Suprapubic skin (tissue), 4 donors: ENCODE measurements at places on chromosomes 13 and 19.

- DNase-seq: no peak
These were observed 2.2 kb upstream of the TMEM161A start for GRCh38 chr19:19140476-19140875.

DNA sequence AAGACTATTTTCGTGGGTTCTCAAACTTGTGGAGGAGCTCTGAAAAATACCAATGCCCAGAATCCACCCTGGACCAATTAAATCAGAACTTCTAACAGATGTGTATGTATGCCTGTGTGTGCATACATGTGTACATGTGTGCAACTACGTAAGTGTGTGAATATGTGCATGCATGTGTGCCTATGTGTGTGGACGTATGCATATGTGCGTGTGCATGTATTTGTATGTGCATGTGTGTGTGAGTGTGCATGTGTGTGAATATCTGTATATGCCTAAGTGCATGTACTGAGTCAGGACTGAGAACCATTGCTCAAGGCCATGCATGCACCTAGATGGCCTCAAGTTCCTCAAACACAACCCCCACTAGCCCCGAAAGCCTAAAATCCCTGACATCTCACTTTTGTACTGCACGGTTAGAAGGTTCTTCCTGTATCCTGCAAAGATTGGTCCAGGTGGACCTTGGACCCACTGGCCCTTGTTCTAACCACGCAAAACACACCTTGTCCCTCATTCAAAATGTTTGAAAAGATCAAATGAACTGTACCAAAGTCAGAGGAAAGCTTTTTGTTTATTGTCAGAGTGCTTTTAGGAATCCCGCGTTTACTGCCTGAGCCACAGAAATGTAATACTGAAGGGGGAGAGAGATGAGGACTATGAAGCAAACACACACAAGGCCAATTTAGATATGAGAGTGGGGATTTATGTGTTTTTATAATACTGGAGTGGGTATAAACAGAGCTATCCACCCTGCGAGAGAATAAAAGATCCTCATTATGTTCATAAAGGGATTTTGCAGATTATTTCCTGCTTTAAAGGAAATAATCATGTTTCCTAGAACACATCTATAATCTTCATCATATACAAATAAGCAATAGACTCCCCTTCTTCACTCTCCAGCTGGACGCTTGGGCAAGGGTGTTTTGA lies 39.1 kb downstream of the LATS2 start:
- no peak for DNase-seq

DNA sequence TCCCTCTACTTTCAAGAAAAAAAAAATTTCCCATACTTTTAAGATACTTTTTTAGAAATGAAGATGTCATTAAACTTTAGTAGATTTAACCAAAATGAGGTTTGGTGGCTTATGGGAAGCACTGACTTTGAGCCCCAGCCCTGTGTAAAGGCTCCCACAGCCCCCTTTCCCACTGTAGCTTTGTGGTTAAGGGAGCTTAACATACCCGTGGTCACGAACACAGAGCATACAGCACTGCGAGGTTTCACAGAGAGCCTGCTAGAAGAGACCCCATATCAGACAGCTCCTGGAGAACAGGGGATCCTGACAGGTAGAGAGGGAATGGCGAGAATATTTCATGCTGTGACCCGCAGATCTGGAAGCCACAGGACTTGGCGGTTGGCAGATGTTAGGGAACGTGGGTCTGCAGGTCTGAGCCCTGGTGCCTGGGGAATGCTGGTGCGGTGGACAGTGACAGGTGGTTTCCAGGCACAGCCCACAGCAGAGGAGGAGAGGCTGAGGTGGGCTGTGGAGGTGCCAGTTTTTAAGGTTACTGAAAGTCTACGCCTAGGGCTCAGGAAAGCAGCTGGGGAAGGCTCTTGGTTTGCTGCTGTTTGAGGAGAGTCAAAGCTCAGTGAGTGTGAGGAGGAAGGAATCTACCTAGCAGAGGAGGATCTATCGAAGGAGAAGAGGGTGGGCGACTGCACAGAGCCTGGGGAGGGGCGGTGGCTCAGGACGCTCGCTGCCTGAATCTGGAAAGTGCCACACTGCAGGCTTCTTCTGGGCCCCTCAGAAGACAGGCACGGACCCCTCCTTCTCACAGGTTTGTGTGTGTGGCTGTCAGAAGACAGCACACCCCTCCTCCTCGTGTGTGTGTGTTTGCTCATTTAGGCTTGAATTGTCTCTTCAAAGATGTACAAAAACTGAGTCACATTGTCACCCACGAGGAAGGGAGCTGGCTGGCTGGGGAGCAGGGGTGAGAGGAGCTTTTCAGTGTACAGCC lies 49.9 kb downstream of the SLC7A9 start:
- no peak for DNase-seq

DNA sequence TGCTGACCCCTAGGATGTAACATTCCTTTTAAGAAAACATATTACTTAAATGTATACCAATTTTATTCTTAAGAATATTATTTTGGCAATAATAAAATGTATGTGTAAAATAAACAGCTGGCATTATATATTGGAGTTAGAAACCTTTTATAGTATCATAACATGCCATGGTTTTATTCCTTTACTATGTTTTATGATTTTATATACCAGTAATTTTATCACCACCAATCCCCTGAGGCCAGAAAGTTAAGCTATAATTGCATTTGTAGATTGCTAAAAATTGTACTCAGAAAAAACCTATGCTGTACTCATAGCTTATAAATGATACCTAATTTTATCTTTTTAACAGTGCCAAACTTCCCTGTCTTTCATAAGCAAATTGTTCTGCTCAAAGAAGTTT lies 17.9 kb downstream of the GPALPP1 start:
- no peak for DNase-seq

- no peak for DNase-seq
These were observed 8.8 kb downstream of the ALOX5AP start for GRCh38 chr13:30744056-30744680.

DNA sequence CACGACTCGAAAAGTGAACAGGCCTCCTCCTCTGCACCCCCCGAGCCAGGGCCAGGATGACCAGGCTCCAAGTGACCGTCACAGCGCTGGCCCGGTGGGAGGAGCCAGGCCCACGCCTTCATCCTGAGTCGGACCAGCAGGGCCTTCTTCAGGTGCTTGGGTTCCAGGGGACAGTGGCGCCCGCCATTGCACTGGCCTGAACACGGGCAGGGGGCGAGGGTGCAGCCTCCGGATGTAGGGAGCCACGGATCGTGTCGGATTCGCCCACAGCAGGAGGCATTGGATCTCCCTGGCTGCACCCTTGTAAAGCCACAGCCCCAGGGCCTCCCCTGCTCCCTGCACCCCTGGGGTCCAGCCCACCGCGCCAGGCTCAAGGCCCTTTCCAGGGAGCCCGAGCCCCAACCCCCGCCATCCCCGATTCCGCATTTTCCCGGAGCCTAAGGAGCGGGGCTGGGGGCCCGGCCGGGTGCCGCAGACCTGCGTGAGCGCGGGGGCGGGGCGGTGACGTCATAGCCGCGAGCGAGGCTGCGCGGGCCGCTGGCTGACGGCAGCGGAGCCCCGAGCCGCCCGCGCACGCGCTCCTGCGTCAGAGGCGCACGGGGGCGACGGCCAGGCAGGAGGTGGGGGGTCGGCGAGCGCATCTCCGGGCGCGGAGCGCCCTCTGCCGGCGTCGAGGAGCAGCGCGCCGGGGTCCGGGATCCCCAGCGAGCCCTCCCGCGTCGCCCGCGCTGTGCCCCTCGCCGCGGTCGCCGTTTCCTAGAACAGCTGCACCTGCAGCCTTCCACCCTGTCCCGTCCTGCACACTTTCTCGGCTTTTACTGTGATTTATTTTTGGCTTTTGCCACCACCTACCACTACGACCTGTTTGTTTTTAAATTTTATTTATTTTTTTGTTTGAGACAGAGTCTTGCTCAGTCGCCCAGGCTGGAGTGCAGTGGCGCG lies 1.5 kb upstream of the ATP5F1D start:
- peak; percentile 91 for DNase-seq

DNA sequence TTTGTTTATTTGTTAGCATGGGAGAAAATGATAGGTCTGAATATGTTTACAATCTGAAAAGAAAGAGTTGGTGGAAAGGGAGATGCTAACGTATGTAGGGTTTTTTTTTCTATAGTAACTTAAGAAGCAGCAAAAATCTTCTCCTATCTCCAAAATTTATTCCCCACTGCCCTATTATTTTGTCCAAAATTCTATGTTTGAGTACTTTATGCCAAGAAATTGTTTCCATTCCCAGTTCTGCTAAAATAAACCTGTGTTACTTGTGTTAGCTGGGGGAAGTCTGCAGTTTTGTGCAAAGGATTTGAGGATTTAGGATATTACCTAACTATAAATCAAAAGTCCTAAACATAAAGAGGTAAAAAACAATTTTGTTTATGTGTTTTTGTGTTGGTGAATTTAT lies 2770.4 kb upstream of the PCDH20 start:
- no peak for DNase-seq

DNA sequence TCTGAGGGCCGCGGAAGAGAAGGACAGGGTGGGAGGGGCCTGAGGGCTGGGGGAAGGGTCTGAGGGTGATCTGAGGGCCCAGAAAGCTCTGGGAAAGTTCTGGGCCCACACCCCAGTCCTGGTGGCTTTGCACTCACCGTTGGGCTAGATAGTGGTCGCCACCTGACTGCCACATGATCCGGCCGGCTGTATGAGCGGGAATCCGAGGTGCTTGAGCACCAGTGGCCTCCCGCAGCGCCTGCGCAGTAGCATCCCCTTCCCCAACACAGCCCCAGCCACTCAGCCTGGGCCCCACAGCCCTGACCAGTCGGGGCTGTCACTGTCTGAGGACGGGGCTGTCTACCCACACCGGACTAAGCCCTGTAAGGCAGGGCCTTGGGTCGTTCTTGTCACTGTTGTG lies 15.0 kb downstream of the PRODH2 start:
- DNase-seq: peak; percentile 76

- DNase-seq: no peak
These were observed 36.6 kb upstream of the MEDAG start for GRCh38 chr13:30869491-30869890.

DNA sequence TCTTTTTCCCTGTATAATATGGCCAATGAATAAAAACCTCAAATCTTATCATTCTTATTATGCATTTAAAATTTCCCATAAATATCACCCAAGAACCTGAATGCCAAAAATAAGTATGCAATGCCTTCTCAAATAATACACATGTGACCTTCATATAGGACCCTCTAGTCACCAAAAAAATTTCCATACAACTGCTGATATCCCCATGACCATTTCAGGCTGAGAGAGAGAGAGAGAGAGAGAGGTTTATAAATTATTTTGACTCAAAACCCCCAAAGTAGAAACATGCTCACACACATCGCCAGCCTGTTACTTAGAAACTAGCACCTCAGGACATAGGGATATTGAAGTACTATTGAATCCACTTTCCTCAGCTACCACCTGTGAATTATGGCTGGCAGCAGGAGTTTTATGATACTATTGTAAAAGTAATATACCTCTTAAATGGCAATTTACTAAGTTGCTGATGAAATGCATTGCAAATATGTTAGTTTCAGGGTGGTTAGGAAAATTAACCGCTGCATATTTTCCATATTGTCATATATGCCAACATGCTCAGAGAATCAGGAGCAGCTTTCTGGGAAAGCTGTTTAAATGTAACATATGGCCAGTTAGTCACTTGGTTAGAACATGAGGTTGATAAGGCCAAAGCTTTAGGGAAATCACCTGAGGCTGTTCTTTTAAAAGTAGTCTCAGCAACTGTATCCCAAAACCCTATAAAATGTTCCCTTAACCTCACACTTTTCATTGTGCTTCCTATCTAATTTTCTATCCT lies 230.8 kb downstream of the DCT start:
- no peak for DNase-seq

GRCh38 chr13:44415815-44416214 lies 42.2 kb downstream of the SERP2 start:
- DNase-seq: no peak

DNA sequence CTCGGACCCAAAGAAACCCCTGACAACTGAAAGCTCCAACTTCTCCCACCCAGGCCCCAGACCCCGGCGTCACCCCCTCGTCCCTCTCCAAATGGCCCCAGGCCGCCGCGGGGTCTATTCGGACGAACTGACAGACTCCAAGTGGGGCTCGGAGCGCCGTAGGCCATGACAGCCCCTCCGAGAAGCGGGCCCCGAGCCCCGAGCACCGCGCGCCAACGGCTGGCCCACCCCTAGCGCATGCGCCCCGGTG lies 360 bp downstream of the DDX39A start:
- DNase-seq: peak; percentile 91

DNA sequence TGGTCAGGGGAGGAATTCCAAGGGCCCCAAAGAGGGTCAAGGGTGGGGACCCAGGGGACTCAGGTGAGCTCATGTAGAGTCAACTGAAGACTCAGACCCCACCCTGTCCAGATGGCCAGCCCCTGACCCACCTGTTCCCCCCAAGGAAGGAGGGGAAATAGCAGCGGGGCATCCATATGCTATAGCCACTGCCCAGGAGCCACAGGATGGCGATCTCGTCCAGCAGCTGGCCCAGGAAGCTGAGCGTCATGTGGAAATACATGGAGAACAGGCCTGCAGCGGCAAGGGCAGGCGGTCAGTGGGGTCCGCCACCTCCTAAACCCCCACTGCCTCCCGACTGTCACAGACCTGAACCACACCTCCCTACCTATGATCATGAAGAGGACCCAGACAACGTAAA lies 21.4 kb downstream of the ACER1 start:
- DNase-seq: no peak

GRCh38 chr19:53980539-53981375 lies 10.7 kb upstream of the CACNG6 start:
- DNase-seq: no peak

DNA sequence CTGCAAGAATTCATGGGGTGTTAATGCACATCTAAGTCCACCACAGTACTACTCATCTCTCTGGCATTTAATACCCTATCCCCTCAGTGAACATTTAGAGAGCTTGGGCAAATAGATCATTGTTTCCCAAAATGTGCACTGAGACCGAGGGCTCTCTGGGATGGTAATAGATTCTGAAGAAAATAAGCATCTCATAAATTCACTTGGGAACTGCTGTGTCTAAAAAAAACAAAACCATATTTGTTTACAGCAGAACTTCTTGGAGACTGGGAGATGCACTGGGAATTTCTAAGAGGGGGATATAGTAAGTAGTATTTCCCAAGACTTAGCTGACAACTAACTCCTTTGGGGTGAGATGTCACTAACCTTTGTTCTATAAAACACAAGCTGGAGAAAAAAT lies 58.4 kb downstream of the ENOX1 start:
- no peak for DNase-seq
